CD4-positive, alpha-beta T cell treated with Interleukin-15 for 1 hour (primary cell): ENCODE measurements at places on chromosomes 7 and 10.

GRCh38 chr7:39069896-39070881 is 92.5 kb downstream of the POU6F2 start:
- peak; percentile 17 for DNase-seq

GRCh38 chr7:74013539-74014272 is 14.3 kb upstream of the ELN start:
- no peak for DNase-seq

DNA sequence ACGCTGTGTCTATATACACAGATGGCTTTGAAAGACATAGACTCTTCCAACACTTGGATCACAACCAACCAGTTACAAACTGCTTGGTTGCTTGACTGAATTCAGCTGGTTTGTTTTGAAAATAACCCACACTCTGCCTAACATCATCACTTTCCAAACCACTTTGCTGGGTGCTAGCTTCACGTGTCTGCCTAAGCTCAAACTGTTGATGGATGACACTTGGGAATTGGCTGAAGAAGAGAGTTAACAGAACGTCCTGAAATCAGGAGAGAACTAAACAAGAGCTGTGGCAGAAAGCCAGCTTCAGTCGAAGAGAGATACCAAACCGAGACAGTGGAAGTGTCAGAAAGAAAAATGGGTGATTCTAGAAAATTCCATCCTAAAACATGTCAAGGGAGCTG is 420.8 kb upstream of the AUTS2 start:
- DNase-seq = no peak

GRCh38 chr10:44281089-44281613 is 103.7 kb downstream of the CXCL12 start:
- DNase-seq = no peak

DNA sequence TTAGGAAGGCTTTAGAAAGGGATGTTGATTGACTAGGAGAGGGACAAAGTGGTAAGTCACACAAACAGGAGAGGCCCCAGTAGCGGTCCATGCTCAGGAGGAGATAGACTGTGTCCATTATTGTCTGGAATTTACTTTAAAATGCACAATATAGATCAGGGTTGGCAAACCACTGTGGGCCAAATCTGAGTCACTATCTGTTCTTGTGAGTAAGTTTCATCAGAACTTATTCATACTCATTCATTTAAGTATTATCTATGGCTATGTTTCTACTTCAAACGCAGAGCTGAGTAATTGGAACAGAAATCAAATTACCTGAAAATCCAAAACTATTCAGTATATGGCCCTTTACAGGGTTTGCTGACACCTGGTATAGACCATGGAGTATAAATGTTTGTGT is 166.5 kb downstream of the COL28A1 start:
- DNase-seq = no peak

GRCh38 chr7:744854-745430 is 17.9 kb upstream of the PRKAR1B start:
- no peak for DNase-seq

GRCh38 chr10:95877881-95878280 is 29.9 kb upstream of the CC2D2B start:
- DNase-seq = no peak

DNA sequence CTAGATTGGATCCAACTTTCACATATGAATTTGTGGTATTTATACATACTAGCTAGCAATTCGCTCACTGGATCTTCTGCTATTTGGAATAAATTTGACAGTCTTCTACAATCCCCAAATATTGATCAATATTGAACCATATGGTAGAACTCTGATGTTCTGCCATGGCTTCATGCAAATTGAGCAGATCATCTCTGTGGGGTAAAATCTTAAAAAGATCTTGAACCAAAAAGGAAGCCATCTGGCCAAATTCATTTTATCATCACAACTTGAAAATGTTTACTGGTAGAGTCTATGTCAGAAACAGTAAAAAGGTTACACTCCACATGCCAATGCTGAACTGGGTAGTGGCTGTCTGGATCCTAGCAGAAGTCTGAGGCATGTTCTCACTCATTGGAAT is 80.0 kb downstream of the LHFPL3 start:
- no peak for DNase-seq

DNA sequence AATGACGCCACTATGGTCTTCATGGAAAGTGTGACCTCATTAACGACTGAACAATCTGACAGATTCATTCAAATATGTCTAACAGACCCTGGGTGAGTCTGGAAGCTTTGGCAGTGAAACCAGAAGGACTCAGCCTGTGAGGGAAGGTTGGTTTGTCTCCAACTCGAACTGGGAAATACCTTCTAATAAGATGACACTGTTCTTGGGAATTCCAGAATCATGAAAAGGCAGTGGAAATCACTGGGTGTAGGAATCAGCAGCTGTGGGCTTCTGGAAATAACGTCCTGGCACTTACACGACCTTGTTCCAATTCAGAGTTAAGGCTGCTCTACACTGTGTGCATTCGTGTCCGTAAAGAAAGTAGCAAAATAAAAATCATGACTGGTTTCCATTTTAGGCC is 75.1 kb downstream of the DGKI start:
- no peak for DNase-seq

DNA sequence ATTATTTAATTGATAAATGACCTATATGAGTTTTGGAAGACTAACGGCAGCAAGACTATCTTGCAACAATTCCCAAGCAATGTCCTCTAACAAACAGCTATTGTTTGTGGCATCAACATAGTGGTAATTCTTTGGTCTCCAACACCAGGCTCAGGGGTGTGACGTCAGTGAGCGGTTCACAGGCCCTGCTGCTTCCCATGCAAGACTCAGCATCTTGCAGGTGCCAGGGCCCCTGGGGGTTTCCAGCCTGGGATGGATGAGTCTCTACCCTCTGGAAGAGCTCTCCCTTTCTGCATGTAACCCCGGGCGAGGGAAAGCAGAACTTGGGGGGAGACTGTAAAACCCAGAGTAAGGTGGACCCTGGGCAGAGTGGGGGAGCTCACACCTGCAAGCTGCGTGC is 164.7 kb downstream of the ACTR3B start:
- no peak for DNase-seq

DNA sequence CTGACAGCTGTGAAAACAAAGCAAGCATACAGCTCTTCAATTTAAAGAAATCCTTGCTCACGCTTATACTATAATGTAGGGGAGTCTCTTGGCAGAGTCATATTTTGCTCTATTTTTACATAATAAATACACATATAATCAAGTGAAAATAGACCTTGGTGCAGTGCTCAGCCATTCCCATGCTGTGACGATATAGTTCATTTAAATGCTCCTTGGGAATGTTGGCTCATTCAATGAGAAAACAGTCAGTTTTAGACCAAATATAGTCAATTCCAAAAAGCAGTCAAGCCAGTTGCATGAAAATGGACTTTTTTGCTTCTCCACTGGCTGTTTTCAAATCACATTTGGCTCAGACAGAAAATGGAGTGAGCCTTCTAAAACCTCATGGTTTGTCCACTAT is 587.4 kb downstream of the SUGCT start:
- no peak for DNase-seq

- DNase-seq = peak; percentile 56
Measured at GRCh38 chr7:158957921-158958491, 101.6 kb downstream of the DYNC2I1 start.

GRCh38 chr7:35905555-35905954 is 104.7 kb downstream of the SEPTIN7 start:
- DNase-seq = no peak

DNA sequence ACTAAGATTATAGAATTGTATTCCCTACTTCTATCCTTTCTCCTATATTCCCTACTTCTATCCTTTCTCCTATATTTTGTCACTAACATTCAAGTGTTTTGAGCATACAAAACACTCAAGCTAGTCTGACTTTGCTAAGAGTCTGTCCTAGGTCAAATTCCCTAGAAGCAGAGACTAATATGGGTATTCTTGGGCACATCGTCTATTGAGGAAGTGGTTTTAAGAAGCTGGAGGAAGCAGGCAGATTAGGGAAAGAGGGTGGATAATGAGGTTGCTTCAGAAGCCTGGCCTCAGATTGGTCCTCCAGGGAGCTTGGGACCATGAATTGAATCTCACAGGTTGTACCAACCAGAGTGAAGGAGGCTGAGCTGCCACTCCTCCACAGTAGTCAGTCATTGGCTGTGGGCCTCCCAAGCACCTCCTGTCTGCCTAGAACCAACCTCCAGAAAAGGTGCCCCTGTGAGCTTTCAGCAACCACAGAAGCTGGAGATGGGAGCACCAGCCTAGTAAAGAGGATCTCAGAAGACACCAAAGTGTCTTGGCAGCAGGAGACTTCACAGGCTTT is 295.9 kb upstream of the PHF14 start:
- no peak for DNase-seq

DNA sequence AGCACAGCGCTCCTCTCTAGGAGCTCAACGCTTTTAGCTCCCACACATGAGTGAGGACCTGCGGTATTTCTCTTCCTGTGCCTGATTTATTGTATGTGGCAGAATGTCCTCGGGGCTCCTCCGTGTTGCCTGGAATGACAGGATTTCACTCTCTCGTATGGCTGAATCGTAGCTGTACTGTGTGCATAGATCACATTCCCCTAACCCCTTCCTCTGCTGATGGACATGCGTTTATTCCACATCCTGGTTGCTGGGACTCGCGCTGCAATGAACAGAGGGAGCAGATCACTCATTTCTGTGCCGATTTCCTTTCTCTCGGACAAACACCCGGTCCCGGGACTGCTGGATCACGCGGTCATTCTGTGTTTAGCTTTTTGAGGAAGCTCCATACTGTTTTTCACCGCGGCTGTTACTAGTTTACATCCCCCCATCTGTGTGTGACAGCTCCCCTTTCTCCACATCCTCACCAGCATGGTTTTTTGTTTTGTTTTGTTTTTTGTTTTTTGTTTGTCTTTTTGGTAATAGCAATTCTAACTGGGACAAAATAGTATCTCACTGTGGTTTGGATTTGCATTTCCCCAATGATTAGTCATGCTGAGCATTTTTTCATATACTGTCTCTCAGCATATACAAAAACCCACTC is 76.3 kb downstream of the FOXL3 start:
- DNase-seq = no peak

- DNase-seq = no peak
Measured at GRCh38 chr10:28837613-28838390, 160.5 kb downstream of the BAMBI start.

- no peak for DNase-seq
Measured at GRCh38 chr7:68250143-68250542, 1253.5 kb downstream of the TYW1 start.

GRCh38 chr7:82018226-82018625 is 248.4 kb upstream of the HGF start:
- no peak for DNase-seq

DNA sequence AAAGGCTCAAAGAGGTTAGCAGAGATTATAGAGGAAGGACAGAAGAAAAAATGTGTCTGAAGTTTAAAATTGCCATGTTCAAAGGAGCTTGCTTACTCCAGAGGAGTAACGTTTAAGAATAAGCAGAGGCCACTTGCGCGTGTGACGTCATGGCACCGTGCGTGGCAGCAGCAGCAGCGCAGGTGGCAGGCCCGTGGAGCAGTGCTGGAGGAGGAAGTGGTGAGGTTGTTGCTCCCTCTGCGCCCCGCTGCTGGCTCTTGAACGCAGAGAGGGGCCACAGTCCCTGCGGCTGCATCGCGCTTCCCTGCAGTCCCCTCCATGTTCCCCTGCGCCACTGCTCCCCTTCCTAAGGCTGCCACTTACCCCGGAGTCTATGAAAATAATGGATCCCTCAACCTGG is 37.5 kb downstream of the GDI2 start:
- DNase-seq = peak; percentile 84

GRCh38 chr10:3625959-3626751 is 158.9 kb downstream of the KLF6 start:
- no peak for DNase-seq

DNA sequence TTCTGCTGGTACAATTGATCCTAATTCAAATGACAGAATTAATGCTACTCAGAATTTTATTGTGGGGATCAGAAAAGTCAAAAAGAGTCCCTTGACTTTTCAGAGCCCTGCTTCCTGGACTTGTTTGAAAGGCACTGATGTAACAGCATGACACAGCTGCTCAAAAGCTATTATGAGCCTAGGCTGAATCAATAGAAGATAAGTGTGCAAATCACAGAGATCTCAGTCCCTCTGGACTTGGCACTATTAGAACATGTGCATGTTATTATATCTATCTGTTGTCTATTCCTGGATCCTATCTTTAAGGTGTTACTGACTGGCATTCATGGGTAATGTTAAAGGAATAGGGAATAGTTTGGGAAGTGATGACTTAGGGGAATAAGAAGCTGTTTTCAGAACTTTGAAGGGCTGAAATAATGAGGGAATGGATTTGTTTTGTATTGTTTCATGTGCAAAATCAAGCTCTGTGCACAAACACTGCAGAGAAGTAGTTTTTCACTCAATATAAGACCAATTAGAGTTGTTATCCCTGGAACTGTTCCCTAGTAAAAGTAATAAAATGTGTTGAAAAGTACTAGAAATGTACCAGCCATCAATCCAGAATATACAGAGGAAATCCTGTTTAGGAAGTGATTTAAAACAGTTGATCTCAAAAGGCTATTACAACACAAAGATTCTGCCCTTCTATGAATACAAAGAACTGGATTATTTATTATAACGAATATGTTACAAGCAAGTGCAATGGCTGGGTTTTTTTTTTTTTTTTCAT is 814.9 kb upstream of the C7orf33 start:
- no peak for DNase-seq

DNA sequence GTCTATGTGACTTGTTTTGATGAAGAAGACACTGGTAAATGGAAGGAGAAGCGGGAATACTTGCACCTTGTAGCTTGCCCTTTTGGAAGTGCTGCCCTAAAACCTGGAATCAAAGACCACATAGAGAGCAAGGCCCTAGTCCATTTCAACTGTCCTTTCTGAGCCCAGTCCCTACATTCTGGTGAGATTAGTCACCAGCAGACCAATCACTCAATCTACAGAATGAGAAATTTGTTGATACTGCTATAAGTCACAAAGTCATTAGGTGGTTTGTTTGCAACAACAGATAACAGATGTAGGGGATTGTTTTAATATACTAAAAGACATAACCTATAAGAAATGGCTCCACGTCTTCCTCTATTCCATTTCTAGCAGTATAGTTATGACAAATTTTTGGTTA is 33.6 kb downstream of the WASL start:
- no peak for DNase-seq

DNA sequence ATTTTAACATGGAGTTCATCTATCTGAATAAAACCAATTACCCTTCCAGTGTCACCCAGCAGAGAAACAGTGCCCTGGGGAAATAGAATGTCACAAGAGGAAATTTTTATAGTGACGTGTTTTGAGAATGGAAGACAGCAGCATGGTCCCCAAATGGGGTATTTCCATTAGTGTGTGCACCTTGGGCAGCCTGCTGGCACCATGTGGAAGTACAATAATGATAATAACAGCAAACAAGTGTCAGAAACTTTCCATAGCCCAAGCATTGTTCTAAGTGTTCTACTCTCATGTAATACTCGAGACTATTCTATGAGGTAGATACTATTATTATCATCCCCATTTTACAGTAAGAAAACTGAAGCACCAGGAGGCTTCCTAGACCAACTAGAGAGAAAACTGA is 2.2 kb upstream of the PDE1C start:
- no peak for DNase-seq

- no peak for DNase-seq
Measured at GRCh38 chr10:131165092-131165491, 146.4 kb downstream of the TCERG1L start.
